Activated CD8-positive, alpha-beta memory T cell treated with anti-CD3 and anti-CD28 coated beads, Interleukin-2, amount 50 U/mL, for 4 hours (primary cell): ENCODE measurements at places on chromosomes 2 and 18.

DNA sequence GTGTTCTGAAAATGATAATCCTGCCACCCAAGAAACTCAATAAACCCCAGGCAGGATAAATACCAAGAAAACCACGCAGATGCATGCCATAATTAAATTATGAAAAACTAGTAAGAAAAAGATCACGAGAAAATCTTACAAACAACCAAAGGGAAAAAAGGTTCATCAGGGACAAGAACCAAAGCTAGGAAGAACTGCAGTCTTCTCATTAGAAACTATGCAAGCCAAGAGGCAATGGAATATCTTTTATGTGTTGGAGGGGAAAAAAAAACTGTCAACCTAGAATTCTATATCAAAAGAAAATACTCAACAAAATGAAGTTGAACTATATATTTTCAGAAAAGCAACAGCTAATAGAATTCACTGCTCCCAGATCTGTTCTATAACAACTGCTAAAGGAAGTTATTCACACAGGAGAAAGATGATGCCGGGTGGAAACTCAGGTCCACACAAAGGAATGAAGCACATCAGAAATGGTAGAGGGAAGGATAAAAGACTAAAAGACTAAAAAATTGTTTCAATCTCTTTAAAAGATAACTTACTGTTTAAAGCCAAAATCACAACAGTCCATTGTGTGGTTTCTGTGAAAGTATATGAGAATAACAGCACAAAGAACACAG lies 55.0 kb downstream of the NDUFA10 start:
- no peak for DNase-seq

- no peak for DNase-seq
Measured at GRCh38 chr2:176589825-176590440, 320.7 kb downstream of the MTX2 start.

- no peak for DNase-seq
Measured at GRCh38 chr18:32802591-32803451, 30.0 kb upstream of the KLHL14 start.

GRCh38 chr2:224586127-224586695 lies 1.0 kb upstream of the CUL3 start:
- DNase-seq: no peak

DNA sequence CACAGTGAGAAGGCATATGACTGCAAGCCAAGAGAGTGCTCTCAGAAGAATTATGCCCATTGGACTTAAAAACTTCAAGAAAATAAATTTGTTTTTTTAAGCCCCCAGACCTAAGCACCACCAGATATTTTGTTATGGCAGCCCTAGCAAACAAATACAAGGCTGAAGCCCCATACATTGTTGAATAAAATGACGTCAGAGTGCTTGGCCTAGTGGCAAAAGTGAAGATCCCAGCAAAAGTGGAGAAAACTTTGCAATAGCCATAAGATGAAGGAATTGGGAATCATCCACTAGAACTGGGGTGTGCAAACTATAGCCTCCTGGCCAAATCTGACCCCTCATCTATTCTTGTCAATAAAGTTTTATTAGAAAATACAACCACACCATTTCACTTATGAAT lies 517.5 kb downstream of the IRS1 start:
- DNase-seq: no peak

DNA sequence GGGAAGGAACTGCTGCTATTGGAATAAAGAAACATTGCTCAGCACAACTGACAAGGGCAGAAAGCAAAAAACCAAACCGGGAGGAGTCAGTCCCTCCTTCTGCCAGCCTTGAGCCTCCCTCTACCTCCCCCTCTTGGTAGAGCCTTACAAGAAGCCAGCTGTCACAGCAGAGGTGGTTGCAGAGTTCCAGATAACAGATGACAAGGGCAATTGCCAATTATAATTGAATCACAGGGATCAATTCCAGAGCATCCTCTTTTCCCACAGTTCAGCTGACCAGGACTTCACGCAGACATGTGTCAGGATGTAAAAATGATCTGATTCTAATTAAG lies 548.2 kb upstream of the LRRTM1 start:
- DNase-seq: no peak

GRCh38 chr2:196767101-196767500 lies 32.4 kb downstream of the GTF3C3 start:
- DNase-seq: no peak

- DNase-seq: no peak
Measured at GRCh38 chr2:9392898-9393765, 30.2 kb downstream of the ITGB1BP1 start.

DNA sequence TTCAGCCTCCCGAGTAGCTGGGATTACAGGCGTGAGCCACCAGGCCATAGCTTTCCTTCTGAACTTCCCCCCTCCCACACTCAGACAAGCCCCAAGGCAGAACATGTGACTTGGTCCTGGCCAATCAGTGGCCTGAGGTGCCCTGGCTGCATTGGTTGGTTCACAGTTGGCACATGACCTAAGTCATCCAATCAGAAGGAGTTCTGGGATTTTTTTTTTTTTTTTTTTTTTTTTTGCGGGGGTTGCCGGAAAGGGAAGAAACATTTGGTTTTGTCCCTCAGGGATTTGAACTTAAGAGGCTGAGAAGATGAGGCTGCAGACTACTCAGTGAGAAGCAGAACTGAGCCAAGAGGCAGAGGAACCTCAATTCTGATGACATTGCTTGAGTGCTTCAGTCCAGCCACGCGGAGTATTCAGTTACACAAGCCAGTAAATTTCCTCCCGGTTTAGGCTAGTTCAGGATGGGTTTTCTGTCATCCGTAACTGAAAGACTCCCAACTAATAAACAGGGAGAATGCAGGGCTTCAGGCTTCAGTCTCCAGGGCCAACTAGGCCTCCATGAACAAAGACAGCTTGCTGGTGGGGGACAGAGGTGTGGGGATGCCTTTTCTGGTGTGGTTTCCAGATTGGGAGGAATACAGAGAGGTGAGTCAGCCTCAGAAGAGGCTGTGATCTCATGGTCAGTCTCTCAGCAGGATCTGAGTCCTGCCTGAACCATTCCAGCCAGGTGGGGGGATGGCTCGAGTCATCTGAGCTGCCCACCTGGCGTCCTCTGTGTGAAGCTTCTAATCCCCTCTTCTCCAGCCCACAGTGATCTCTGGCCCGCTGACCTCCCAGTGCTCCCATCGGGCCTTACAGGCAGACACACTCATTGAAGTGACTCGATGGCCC lies 9.2 kb downstream of the PTMA start:
- DNase-seq: no peak

DNA sequence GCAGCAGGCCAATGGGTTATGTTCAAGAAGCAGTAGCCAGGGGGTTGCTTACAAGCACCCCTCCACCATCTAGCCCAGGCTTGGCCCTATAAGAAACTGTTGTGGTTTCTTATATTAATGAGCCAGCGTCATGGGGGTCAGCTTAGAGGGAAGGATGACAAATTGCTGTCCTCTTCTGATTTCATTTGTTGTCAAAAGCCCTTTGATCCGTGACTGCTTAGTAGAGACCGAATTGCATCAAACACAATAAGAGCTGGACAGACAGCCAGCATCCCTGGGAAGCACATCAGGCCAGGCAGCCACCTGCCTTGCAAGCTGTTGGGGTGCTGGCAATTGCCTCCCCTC lies 206.6 kb upstream of the SETBP1 start:
- DNase-seq: no peak

DNA sequence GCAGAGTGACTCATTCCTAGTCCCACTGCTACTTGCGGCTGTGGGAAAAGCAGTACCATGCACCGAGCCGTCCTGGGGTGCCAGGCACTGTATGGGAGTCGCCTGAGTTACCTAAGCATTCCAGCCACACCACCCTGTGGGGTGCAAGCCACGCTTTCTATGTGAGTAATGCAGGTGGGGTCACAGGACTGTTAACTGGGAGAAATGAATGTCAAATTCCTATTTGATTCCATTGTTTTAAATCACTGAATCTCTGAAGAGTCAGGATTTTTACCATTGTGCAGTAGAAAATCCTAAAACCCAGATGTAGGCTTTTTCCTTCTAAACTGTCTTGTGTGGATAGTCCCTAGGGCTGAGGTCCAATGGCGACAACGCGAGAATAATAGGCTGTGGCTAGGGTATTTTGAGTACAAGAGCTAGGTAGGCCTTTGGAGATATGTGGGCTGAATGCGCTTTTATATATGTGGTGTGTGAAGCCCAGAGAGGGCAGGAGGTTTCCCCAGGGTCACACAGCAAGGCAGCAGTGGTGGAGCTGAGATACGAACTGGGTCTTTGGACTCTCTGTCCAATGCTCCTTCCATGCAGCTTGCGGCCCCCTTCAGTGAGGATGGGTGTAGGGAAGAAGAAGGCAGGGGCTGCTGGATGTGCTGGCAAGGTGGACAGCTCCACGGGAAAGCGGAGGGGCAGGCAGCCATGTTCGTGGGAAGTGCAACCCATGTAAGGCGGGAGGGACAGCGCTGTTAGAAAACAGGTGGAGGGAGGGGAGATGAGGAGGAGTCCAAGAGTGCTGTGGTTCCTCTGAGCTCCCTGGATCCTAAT lies 83.2 kb downstream of the DDX1 start:
- no peak for DNase-seq

GRCh38 chr2:240508832-240509545 lies 48.8 kb downstream of the ANKMY1 start:
- no peak for DNase-seq

- no peak for DNase-seq
Measured at GRCh38 chr18:32177530-32177929, 12.3 kb upstream of the MEP1B start.

GRCh38 chr2:150555611-150556356 lies 68.3 kb upstream of the RND3 start:
- no peak for DNase-seq

DNA sequence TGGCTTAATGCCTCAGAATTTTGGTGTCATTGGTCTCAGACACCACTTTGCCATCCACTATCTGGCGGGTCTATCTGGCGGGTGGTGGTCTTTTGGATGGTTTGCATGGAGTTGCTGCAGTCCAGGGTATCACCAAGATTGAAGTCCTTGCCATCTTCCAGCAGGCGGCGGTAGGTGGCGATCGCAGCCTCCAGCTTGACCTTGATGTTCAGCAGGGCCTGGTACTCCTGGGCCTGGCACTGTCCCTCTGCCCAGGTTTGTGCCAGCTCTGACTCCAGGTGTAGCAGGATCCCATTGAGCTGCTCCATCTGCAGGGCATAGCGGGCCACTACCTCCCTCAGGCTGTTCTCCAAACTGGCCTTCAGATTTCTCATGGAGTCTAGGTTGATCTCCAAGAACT lies 188.2 kb downstream of the MEMO1 start:
- no peak for DNase-seq

GRCh38 chr2:181670632-181671031 lies 9.7 kb downstream of the NEUROD1 start:
- no peak for DNase-seq

DNA sequence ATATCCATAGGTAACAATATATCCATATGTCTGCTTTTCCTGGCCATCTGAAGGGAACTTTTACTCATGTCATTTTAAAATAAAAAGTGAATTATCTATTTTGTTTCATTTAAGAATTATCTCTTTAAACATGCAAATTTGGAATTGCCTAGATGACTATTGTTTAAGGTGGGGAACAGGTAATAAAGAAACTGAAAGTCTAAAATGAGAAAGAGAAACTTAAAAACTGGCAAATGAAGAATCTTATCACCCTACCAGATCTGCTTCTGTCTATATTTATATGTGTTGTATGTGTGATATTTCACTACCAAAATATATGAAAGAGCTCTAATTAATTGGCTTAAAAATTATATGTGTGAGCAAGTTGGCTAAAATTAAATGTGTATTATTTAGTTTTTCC lies 243.2 kb upstream of the KCNH7 start:
- no peak for DNase-seq

GRCh38 chr2:239312741-239313667 lies 87.8 kb downstream of the HDAC4 start:
- no peak for DNase-seq

GRCh38 chr18:35753306-35753910 lies 171.9 kb downstream of the GALNT1 start:
- DNase-seq: no peak

GRCh38 chr2:2757764-2758163 lies 426.7 kb upstream of the MYT1L start:
- DNase-seq: no peak

GRCh38 chr2:119156105-119156890 lies 2.3 kb downstream of the C1QL2 start:
- no peak for DNase-seq

DNA sequence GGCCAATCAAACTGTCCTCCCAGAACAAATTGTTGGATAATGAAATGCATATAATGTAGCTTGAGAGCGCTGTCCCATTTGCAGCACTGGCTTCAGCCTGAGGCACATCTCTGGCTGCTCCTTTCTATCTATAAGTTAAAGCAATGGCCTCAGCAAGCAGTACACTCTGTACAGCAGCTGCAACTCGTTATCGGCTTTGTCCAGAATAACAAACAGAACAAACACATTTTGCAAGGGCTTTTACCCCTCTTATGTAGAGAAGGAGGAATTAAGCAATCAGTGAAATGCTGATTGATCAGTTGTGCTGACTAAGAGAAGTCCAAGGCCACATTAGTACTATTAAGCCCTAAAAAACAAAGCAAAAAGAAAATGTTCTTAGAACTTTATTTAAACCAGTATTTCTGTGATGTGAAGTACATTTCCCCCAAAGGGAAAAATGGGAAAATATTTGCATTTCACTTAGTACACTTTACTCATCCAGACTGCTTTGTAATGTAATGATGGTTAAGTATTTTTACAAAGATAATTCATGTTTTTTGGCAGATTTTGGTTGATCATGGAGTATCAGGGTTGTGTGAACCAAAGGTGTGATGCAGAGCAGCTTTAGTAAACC lies 15.0 kb upstream of the CPS1 start:
- no peak for DNase-seq

GRCh38 chr2:143128681-143129580 lies at the start of gene ARHGAP15:
TSS of gene ARHGAP15 (plus strand) at chr2:143129419.
- DNase-seq: peak; percentile 61

GRCh38 chr2:216362730-216363129 lies 9.6 kb downstream of the MARCHF4 start:
- no peak for DNase-seq

DNA sequence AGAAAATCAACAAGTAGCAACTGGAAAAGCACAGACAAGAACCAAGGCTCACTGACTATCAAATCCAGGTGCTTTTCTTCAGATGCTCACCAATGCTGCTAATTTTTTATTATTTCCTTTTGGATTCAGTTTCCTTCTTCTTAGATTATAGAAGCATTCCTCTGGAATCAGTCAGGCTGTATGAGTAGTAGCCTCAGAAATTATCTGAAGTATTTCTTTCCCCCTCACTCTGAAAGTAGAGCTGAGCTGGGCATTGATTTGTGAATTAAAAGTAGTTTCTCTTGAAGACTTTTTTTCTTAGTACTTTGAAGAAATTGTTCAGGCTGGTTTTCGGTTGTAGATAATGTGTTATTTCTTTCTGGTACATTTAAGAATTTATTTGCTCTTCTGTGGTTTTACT lies 273.7 kb downstream of the NOL4 start:
- no peak for DNase-seq

DNA sequence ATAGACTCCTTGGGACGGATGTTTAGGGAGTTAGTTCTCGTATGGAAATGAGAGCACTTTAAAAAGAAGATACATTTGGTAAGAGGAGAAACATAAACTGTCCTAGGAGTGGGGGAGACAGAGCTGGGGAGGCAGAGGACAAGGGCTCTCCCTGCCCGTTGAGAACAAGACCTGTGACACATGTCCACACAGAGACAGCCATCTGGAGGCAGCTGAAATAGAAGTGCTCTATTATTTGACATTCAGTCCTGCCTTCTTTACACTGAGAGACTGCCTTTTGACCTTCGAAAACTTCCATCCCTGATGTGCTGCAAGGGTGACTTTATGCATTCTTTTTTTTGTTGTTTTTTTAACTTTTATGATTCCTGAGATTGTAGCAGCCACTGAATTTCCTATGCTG lies 150.1 kb downstream of the UXS1 start:
- DNase-seq: no peak
